ENCODE measurements at places on chromosomes 3 and 15.

- no peak overlapping the region for H3K27ac ChIP-seq
- no peaks in the 10 kb centered on the region for H3K36me3 ChIP-seq
- DNase-seq: no peak
- no peaks in the 10 kb centered on the region for H3K4me1 ChIP-seq
- no peak overlapping the region for H3K4me3 ChIP-seq
- H3K27me3 ChIP-seq: no peaks in the 10 kb centered on the region
Observed at GRCh38 chr15:42483677-42484076, 7.3 kb downstream of the ZNF106 start.

DNA sequence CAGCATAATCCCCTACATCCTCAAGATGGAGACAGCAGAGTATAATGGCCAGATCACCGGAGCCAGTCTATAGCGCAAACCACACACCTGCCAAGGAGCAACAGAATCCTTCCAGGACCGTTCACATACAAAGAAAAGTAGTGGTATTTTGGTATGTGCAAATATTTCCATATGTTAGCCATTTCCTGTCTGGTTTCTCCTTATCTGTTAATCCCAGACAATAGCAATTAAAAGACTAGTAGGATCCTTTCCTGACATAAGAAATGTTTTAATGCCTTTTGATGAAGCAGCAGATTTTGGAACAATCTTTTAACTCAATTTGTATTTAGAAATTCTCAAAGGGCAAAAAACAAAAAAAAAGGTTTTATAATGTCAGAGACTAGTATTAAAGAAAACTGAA lies 22.2 kb downstream of the MRPS25 start:
- no peak overlapping the region for H3K27ac ChIP-seq
- H3K36me3 ChIP-seq: peaks cover 30% of the 10 kb centered on the region
- H3K27me3 ChIP-seq: no peaks in the 10 kb centered on the region
- DNase-seq: no peak

GRCh38 chr3:192336286-192336685 lies 391.1 kb downstream of the FGF12 start:
- no peaks in the 10 kb centered on the region for H3K27me3 ChIP-seq
- no peaks in the 10 kb centered on the region for H3K4me1 ChIP-seq
- no peak for DNase-seq
- no peak overlapping the region for H3K27ac ChIP-seq
- H3K36me3 ChIP-seq: no peaks in the 10 kb centered on the region

DNA sequence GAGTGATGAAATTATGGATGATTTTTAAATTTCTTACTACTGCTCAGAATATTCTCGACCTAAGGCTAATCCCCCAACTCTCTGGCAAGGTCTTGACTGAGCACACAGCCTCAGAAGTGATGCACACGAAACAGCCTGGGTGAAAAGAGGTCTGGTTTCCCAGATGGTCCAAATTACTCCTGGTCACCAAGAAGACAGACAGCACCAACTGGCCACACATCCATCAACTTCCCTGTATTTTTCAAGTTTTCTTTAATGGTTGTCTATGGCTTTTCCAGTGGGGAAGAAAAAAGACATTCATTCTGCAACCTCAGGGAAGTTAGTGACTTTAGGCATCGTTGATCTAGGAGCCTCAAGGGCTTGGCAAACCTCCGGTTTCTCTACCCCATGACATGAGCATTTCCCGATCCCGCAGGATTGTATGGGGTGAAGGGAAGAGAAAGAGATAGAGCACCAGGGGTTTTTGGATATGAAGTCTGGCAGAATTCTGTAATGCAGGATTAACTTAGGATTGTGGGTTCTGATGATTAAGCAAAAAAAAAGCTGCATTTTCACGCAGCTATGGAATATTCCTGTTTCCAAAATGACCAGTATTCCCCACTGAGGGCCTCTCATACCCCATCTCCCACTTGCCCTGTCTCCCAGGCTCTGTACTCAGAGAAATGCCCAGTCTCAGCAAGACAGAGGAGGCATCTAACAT lies 62.2 kb downstream of the UMPS start:
- H3K4me3 ChIP-seq: no peak overlapping the region
- no peaks in the 10 kb centered on the region for H3K27me3 ChIP-seq
- peaks cover 28% of the 10 kb centered on the region for H3K36me3 ChIP-seq
- DNase-seq: no peak

- H3K4me1 ChIP-seq: no peaks in the 10 kb centered on the region
- no peaks in the 10 kb centered on the region for H3K36me3 ChIP-seq
- no peak overlapping the region for H3K27ac ChIP-seq
- no peaks in the 10 kb centered on the region for H3K27me3 ChIP-seq
- H3K4me3 ChIP-seq: no peak overlapping the region
Observed at GRCh38 chr3:55854494-55854893, 367.4 kb upstream of the WNT5A start.

DNA sequence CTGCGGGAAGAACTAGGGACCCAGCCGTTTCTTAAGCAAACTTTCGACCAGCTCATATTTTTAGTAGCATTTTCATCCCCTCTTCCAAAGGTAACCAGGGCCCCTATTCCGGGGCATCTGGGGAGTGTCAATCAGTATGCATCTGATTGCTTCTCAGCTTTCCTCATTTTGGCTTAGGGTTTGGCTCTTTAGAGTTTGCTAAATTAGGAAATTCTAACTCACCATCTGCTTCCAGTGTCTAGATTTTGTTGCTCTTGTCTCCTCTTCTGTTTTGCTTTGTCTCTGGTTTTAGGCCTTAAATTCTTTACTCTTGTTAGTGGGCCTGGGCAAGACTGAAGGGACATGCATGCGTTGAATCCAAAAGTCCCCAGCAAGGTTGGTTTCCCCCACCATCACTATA lies 9.6 kb upstream of the ABTB1 start:
- H3K4me3 ChIP-seq: no peak overlapping the region
- H3K4me1 ChIP-seq: no peaks in the 10 kb centered on the region
- H3K36me3 ChIP-seq: no peaks in the 10 kb centered on the region
- no peak overlapping the region for H3K27ac ChIP-seq
- no peak for DNase-seq

- no peak overlapping the region for H3K4me3 ChIP-seq
- H3K4me1 ChIP-seq: peaks cover 12% of the 10 kb centered on the region
- no peak overlapping the region for H3K27ac ChIP-seq
- no peak for DNase-seq
- H3K36me3 ChIP-seq: no peaks in the 10 kb centered on the region
Observed at GRCh38 chr3:64927689-64928088, 239.9 kb upstream of the ADAMTS9 start.

DNA sequence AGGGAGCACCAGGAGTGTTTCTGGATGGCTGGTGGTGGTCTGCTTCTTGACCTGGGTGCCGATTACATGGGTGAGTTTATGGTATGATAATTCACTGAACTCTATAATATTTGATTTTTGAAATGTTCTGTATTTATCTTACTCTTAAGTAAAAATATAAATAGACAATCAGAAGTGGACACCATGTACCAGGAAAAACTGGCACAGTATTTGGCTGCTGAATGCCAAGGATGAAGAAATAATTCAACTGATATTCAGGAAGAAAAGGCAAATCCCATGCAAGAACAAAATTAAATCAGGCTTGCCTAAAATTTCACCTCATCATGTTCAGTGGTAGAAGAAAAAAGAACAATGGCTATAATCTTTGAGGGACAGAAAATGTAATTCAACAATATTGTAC lies 51.6 kb downstream of the CRTAP start:
- no peak for DNase-seq
- no peaks in the 10 kb centered on the region for H3K36me3 ChIP-seq
- no peaks in the 10 kb centered on the region for H3K27me3 ChIP-seq
- H3K4me3 ChIP-seq: no peak overlapping the region
- no peaks in the 10 kb centered on the region for H3K4me1 ChIP-seq

DNA sequence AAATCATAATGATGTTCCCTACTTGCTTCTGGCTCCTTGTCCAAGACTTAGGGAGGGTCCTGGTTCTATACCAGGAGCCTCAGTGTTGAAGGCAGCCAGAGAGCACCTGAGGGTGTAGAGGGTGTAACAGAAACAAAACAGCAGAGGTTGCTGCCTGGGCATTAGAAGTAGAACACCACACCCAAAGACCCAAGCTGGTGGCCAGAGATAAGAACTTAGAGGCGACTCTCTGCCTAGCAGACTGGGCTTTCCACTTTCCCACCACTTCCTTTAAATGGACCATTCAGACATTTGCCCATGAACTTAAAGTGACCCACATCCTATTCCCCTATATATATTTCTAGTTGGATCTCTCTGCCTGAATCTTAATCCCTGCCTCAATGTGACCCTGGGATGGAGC lies 189.8 kb downstream of the KLF13 start:
- no peaks in the 10 kb centered on the region for H3K36me3 ChIP-seq
- no peaks in the 10 kb centered on the region for H3K4me1 ChIP-seq
- H3K27me3 ChIP-seq: no peaks in the 10 kb centered on the region
- DNase-seq: no peak
- no peak overlapping the region for H3K4me3 ChIP-seq

- H3K4me3 ChIP-seq: no peak overlapping the region
- H3K27me3 ChIP-seq: no peaks in the 10 kb centered on the region
- no peak overlapping the region for H3K27ac ChIP-seq
- no peaks in the 10 kb centered on the region for H3K36me3 ChIP-seq
- no peak for DNase-seq
- H3K4me1 ChIP-seq: no peaks in the 10 kb centered on the region
Observed at GRCh38 chr15:34338347-34338746, 766 bp upstream of the SLC12A6 start.

GRCh38 chr3:59762941-59763340 lies 713.1 kb upstream of the CFAP20DC start:
- no peak overlapping the region for H3K27ac ChIP-seq
- H3K4me1 ChIP-seq: peaks cover 4% of the 10 kb centered on the region
- no peaks in the 10 kb centered on the region for H3K36me3 ChIP-seq
- H3K4me3 ChIP-seq: no peak overlapping the region

DNA sequence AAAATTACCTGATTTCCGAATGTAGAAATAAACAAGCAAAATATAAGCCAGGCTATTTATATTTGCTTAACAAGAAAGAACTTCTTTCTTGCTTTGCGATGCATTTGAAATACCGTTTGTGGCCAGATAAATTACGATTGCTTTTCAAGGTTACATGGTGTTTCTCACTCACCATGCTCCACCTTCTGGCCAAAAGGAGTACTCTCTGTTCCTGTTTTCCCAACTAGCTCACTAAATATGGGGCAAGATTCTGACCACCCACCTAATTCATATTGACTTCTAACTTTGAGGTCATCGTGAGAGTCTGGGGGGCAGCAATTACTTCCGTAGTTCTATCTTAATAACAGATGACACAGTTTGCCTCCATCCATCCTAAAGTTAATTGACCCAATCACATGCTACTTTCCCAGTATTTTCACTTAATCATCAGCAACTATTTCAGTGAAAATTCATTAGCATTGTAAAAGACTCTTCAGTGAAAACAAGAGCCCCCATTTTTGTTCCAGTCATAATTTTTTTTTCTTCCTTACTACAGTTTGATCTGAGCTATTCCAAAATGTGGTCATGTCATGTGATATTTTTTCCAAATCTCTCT lies 25.9 kb downstream of the ACP3 start:
- no peak overlapping the region for H3K4me3 ChIP-seq
- H3K27ac ChIP-seq: no peak overlapping the region
- H3K4me1 ChIP-seq: no peaks in the 10 kb centered on the region
- peak; percentile 70 for DNase-seq
- no peaks in the 10 kb centered on the region for H3K27me3 ChIP-seq
- no peaks in the 10 kb centered on the region for H3K36me3 ChIP-seq

GRCh38 chr3:182092662-182093262 lies 381.0 kb downstream of the SOX2 start:
- H3K27ac ChIP-seq: no peak overlapping the region
- H3K27me3 ChIP-seq: no peaks in the 10 kb centered on the region
- no peak for DNase-seq

DNA sequence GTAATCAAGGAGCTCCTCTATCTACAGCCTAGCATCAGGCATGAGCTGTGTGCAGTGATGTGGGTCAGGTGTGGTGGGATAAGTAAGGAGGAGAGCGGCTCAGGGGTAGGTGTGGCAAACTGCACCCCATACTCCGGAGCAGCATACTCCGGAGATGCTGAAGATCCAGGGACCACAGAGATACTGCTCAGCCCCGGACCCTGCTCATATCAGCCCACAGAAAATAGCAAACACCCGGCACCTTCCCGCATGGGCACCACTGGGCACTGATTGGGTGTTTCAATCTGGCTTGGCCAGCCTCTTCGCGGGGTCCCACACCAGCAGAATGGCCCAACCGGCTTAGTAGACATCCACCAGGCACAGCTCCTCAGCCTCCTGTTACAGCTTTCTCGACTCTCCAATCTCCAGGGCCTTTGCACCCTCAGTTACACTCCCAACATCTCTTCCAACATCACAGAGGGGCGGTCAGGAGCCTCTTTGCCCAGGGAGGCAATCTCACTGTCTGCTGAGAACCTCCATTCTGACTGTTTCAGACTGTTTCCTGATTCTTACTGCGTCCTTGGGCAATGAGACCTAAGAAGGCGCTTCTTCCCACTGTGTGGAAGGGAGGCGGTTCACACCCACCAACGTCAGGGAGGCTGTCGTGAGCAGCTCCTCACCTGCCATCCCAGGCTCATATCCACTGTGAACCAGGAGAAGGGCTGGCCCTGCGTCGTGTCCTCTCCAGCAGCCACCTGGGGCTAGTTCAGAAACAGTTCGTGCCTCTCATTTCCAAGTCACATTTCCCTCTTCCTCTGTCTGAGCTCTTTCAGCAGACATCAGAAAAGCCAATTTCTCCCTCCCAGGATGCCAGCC lies 59.8 kb downstream of the CAPN7 start:
- no peak for DNase-seq
- no peak overlapping the region for H3K4me3 ChIP-seq
- no peaks in the 10 kb centered on the region for H3K36me3 ChIP-seq
- H3K27me3 ChIP-seq: no peaks in the 10 kb centered on the region
- H3K4me1 ChIP-seq: peaks cover 2% of the 10 kb centered on the region

DNA sequence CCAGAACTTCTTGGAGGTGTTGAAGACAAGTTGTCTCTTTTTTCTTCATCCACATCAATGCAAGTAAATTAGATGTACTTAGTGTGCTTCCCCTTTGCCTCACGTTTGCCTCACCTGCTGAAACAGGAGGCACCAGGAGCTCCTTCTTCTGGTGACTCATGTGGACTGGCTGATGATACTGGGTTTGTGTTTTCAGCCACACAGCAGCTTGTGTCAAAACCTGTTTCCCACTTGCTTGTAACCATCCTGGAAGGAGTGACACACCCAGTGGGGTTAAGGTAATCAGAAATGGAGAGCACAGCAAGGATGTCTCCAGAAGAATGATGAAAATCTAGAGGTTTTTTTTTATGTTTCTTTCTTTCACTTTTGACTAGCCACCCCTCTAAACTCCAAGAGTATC lies 143.3 kb upstream of the RBMS3 start:
- peak; percentile 6 for DNase-seq
- H3K36me3 ChIP-seq: no peaks in the 10 kb centered on the region
- no peak overlapping the region for H3K4me3 ChIP-seq
- H3K4me1 ChIP-seq: peaks cover 7% of the 10 kb centered on the region
- H3K27ac ChIP-seq: no peak overlapping the region
- no peaks in the 10 kb centered on the region for H3K27me3 ChIP-seq

Measured in mesendoderm (in vitro differentiated cells).